ENCODE measurements at places on chromosomes 6 and 20.

DNA sequence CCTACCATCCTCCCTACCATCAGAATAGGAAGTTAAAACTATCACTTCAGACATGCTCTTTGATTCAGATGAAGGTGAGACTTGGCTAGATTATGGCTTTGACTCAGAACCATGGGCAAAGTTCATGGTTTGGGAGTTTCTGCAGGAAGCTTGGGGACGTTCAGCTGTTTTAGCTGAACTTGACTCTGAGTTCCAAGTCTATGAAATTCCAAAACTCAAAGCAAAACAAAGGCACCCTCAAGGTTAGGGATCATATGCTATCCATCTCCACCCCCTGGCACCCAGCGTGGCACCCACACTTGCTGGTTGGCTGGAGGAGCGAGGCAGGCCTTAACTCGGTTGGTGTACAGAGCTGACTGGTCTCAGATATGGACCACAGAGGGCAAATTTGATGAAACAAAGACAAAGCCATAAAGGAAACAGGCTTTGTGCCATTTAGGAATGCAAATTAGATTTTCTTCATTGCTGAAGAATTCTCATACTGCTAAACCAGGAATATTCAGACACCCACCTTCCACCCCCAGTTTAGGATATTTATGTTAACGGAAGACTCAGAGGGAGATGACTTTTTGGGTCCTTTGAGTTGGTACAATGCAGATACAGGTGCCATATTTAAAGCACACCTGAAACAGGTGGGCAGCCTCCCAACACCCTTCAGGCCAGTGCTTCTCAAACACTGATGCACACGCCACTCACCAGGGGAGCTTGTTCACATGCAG, 88.4 kb upstream of the SLC22A16 start:
- DNase-seq, result no peak

- no peak for DNase-seq
These were observed 11.8 kb downstream of the NINL start for GRCh38 chr20:25573288-25574251.

DNA sequence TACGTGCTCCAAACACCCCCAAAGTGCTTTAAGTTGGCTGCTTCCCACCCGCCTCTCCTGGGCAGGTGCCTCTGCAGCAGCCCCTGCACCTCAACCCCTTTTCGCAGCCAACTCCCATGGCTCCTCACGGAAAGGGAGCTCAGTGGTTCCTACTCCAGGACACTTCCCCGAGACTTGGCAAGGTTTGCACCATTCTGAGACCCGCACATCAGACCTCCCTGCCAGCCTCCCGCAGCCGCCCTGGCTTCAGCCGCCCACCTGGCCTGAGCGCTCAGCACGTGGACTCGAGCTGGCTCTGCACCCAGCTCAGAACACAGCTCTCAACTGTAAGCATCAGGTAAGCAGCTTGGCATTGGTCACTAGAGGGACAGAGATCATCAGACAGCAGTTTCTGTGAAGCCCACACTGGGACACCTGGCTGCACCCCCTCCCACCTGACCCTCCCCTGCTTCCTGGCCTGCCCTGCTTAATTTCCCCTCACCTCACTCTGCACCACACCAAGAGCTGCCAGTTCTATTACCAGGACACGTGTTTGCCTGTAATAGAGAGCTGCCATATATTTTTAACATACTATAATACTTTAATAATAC, 28.5 kb downstream of the GMDS start:
- no peak for DNase-seq

DNA sequence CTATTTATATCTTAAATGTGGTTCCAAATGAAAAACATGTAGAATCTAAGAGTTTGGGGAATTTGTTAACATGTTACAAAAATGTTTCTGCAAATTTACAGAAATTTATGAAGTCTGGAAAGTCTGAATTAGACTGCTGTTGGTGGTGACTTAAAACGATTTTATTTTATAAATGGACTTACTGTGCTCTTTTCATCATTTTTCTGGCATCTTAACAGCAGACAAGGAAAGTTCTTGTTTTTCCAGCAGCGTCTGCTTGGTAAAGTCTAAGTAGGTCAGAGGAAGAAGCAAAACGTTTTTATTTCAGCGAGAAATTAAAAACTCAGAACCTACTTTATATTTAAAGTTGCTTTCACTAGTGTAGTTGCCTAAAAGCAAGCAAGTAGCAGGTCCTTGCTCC, 48.6 kb upstream of the COL9A1 start:
- no peak for DNase-seq

GRCh38 chr6:135577059-135577538, 79.6 kb upstream of the AHI1 start:
- no peak for DNase-seq

DNA sequence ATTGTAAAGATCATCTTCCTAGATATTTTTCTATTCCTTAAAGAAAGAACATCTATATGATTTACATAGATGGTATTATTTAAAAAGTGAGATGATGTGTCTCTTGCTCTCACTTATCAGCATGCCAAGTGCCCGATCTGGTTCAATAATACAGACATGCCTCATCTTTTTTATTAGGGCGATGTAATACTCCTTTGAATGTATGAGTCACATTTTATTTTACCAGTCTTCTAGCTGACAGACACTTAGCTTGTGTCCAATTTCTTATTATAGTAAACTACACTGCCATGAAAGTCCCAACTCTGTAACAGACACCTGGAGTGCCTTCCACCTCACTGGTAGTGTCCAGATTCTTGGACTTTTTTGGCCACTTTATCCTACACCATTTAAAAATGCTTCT, 586.6 kb upstream of the BTBD3 start:
- DNase-seq, result no peak

DNA sequence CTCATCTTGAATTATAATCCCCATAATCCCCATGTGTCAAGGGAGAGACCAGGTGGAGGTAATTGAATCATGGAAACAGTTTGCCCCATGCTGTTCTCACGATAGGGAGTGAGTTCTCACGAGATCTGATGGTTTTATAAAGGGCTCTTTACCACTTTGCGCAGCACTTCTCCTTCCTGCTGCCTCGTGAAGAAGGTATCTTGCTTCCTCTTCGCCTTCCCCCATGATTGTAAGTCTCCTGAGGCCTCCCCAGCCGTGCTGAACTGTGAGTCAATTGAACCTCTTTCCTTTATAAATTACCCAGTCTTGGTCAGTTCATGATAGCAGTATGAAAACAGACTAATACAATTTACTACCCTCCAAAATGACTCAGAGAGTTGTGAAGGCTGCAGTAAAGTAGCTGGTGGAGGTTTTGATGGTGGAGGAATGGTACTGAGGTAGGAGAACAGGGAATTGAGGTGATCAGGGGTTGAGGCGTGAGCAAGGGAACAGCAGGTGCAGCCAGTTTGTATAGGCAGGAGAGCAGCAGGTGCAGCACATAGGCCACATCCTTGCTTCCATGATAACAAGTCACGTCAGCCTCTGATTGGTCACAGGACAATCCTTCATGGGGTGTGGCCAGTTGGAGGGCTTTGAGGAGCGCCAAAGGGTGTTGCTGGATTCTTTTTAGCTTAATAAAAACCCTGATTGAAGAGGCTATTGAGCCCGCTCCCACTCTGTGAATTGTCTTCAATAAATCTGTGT, 150.0 kb downstream of the CDC5L start:
- DNase-seq, result no peak

GRCh38 chr6:118663993-118664985, 12.9 kb upstream of the CEP85L start:
- DNase-seq, result no peak

GRCh38 chr6:53056273-53056672, 8.9 kb upstream of the FBXO9 start:
- DNase-seq, result no peak

- DNase-seq, result no peak
These were observed 2.4 kb upstream of the SYCP2L start for GRCh38 chr6:10884245-10884972.

DNA sequence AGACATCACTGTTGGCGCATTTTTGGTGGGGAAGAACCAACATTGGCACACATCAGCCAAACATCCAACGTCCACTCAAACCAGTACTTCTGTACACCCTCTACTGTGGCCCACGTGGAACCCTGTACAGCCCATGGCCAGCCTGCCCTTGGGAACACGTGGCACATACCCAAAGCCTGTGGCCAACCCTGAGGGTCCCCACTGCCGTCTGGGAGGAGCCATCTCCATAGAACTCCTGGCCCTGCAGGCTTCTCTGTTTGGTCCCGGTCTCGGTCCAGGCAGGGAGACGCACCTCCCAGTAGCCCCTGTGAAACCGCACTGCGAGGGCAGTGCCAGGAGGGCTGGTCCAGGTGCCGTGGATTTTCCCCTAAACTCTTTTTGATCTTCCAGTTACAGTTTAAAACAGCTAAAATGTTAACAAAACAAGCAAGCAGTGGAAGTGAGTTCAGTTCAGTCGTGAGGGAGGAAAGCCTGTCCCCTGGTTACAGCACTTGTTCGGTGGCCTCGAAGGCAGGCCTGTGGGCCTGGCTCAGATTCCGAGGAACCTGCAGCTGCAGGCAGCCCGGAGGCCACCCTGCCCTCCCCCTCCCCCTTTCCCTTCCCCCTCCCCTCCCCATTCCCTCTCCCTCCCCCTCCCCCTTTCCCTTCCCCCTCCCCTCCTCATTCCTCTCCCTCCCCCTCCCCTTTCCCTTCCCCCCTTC, 233.7 kb downstream of the DLL1 start:
- DNase-seq, result no peak

GRCh38 chr20:51422514-51423289, 119.8 kb downstream of the NFATC2 start:
- no peak for DNase-seq

- DNase-seq, result no peak
These were observed 21.0 kb upstream of the RIN2 start for GRCh38 chr20:19737025-19737424.

- DNase-seq, result no peak
These were observed 4.7 kb downstream of the CDKN1A start for GRCh38 chr6:36683145-36683655.

GRCh38 chr6:34059136-34059731, 86.7 kb downstream of the GRM4 start:
- DNase-seq, result no peak

DNA sequence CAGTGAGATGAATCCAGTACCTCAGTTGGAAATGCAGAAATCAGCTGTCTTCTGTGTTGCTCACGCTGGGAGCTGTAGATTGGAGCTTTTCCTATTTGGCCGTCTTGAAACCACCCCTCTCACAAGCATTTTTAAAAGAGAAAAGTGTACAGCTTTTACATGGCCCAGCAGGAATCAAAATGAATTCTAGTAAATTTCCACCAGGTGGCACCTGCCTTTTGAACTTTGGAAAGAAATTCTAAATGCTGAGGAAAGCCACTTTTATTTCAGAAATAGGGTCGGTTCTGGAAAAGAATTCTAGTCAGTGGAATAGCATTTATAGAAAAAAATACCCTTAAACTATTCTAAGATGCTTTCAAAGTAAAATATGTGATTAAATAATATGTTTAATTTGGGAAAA, 647.8 kb downstream of the CD109 start:
- DNase-seq, result no peak

DNA sequence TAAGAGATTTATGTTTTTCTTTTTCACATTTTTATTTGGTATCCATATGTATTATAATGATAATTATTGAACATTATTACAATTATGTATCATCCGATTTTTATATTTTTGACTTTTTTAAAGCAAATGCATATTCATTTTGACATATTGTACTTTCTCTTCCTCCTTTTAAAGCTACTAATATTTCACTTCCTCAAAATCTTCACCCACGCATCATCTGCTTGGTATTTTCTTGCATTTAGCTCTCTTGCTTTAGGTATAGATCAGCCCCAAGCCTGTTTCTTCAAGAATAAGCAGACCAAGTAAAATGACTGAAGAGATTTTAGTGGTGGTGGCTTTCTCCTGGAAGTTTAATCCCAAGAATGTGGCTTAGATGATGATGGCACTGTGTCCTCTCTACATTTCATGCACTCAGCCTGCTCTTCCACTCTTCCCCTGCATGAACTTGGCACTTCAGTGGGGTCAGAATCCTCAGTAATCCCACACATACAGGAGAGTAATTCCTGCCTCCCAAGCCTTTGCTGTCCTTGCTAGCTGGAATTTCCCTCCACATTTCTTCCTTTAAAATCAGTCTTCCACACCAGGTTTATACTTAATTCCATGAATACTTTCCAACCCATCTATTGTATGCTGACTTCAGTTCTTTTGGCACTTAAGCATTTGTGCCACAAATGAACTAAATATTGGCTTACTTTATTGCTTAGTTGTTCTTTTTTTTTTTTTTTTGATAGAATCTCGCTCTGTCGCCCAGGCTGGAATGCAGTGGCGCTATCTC, 8.2 kb downstream of the NCOA7 start:
- no peak for DNase-seq

- DNase-seq, result no peak
These were observed 8.0 kb downstream of the CSE1L start for GRCh38 chr20:49054056-49054643.

- no peak for DNase-seq
These were observed 235.5 kb downstream of the SAMD5 start for GRCh38 chr6:147744012-147744411.

DNA sequence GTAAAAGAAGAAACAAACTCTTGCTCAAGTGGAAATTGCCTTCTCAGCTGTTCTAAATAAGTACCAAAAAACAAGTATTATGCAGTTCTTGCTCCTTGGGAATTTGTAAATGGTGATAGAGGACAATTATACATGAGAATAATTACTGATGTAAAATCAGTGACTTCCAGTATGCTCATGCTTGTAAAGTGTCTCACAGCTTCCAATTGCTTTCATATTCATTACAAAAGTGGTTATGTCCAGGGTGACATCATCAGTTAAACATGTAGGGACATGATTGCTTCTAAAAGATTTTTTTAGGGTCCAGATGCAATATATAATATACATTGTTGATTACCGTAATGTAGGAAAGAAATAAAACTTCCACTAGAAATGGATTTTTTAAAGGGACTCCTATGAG, 122.8 kb upstream of the B3GAT2 start:
- DNase-seq, result no peak

- DNase-seq, result no peak
These were observed 134.0 kb upstream of the ARMC2 start for GRCh38 chr6:108714101-108714765.

GRCh38 chr6:79813854-79814709, 133.3 kb downstream of the ELOVL4 start:
- peak; percentile 72 for DNase-seq

DNA sequence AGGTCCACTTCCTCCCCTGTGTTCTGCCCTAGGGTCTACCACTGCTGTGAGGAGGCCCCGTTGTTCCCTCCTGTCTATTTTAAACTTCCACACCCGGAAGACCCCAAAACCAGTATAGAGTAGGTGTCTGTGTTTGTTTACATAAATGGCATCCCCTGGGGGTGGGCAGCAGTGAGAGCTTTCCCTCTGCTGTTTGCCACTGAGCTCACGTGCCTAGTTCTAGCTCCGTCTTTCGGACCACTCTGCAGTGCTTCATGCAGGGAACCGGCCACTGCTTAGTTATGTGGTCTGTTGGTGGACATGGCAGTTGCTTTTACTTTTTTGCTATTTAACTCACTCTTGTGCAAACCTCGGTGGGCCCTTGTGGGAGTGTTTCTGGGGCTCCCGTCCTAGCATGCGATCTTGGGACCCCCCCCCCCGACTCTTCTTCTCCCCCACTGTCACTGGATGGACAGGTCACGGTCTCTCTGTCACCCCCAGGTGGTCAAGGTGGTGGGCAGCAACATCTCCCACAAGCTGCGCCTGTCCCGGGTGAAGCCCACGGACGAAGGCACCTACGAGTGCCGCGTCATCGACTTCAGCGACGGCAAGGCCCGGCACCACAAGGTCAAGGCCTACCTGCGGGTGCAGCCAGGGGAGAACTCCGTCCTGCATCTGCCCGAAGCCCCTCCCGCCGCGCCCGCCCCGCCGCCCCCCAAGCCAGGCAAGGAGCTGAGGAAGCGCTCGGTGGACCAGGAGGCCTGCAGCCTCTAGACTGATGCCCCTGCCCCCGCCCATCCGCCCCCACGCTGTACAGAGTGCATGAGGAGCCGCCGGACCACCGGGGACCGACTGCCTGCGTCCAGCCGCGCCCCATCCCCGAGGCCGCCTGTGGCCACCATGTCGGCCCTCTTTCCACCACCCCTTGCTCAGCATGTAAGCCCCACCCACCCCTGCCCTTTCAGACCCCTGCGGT, 40.9 kb downstream of the VSTM2L start:
- DNase-seq, result peak; percentile 48
